T-cell (primary cell): ENCODE measurements at places on chromosomes 6 and 20. TPM values are rescaled to one million over a fixed set of nuclear protein-coding genes. Genes with fewer than 3 reads are reported as not detected.

Gene RSPO4
- total RNA-seq = 0.98 TPM

Gene SLC17A1
- not detected for total RNA-seq

Gene PSORS1C1
- not detected for total RNA-seq

Gene ZNF334
- 0.15 TPM for total RNA-seq

Gene SDC4
- total RNA-seq = 4.2 TPM

Gene SLPI
- 1.7 TPM for total RNA-seq

DNA sequence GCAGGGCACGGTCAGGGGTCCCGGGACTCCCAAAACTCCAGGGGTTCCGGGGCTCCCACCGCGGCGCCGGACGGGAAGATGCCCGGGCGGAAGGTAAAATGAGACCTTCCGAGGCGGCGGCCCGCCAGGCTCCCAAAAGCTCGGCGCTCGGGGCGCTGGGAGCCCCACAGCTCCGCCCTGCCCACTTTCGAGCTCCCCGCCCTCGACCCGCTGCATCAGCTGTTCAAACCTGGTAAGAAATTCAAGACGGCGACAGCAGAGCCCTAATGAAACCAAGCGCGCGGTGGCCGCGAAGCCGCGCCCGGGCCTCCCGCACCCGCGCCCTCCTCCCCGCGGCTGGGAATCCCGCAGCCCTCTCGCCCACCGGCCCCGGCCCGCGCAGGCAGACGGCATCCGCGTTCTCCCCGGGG, 369 bp downstream of the SLC4A11 start:
- DNase-seq = peak; percentile 61

DNA sequence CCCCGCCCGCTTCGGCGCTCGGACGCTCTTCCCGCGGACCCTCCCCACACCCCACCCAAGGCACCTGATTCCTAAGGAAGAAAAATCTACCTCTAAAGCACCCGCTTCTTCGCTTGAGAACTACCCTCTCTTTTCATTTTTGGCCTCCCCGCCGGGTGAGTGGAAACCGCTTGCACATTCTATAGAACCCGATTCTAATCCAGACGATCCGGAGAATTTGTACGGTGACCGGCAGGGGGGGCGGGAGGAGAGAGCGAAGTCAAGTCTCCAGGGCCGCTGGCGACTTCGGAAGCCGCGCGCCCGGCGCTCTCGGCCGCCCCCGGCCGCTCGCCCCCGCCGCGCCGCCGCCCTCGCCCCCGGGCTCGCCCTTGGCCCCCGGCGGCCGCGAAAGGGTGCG, at the start of gene RBM24:
Gene RBM24, plus strand, starts transcription at position 262 of the 397 bp plus-strand sequence. CDS start 221 bp downstream, outside the sequence.
- no peak for DNase-seq

GRCh38 chr20:50594591-50595432, 84.6 kb downstream of the PTPN1 start:
- DNase-seq = no peak

DNA sequence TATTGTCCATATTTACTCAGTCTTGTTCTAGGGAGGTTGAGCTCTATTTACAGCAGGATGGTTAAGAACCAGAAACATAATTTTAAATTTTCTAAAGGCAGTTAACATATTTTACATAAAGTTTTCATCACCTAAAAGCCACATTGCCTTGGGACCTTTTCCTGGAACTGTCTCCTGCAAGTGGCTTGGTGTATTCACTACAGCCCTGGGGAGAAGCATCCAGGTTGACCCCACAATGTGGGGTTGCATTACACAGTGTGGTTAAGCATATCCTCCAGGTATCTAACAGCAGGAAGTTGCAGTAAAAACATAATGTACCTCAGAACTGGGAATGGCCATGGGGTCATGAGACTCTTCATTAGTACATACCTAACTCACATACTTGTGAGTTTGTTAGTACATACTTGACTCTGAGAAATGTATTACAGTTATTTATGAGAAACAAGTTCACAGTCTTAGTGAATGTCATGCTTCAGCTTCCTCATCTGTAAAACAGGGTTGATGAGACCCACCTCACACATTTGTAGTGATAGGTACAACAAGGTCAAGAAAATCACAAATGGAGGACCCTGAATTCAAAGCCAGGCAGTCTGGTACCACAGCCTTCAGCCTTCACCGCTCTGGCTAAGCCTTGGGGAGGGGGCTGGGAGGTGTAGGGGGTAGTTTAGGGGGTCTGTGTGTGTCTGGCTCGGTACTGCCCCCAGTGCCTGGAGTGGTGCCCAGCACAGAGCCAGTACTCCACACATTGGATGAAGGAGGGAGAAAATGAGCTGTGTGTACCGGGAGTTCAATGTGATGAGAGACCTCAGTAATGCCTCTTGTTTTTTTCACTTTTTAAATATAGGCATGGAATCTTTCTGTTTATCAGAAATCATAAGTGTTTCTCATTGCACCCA, 52.9 kb downstream of the KAT14 start:
- no peak for DNase-seq

GRCh38 chr6:147829835-147830234, 321.3 kb downstream of the SAMD5 start:
- DNase-seq = no peak

GRCh38 chr20:47735412-47736400, 49.6 kb downstream of the SULF2 start:
- no peak for DNase-seq

- no peak for DNase-seq
Measured at GRCh38 chr6:116557893-116558292, 4.3 kb downstream of the CALHM4 start.

DNA sequence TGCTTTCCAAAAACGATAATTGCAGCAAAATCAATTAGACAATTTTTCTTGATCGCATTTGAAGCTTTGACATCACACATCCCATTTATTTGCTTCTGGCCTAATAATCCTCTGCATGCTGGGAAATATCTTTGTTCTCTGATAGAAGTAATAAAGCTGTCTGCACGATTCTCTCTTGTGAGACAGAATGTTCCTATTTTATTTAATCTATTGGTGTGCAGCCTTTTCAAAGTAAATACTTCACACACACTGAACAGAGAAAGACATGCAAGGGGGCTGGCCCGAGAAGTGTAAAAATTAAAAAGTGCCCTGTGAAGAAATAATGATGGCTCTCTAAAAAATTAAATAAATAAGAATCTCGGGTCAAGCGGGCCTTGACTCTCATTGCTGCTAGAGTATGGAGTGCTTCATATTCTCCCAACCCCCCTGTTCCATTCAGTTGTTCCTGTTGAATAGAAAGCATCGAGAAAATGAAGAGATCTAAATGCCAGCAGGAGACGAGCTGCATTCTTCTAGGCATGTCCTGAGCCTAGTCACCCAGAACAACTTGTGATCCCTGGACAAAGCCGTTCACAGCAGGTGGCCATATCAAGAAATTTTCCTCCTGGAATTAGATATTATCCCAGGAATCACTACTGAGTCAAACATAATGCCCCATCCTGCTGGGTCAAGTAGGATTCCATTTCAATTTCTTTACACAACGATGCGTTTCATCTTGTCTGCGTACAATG, 625.9 kb upstream of the EPHA7 start:
- DNase-seq = no peak

DNA sequence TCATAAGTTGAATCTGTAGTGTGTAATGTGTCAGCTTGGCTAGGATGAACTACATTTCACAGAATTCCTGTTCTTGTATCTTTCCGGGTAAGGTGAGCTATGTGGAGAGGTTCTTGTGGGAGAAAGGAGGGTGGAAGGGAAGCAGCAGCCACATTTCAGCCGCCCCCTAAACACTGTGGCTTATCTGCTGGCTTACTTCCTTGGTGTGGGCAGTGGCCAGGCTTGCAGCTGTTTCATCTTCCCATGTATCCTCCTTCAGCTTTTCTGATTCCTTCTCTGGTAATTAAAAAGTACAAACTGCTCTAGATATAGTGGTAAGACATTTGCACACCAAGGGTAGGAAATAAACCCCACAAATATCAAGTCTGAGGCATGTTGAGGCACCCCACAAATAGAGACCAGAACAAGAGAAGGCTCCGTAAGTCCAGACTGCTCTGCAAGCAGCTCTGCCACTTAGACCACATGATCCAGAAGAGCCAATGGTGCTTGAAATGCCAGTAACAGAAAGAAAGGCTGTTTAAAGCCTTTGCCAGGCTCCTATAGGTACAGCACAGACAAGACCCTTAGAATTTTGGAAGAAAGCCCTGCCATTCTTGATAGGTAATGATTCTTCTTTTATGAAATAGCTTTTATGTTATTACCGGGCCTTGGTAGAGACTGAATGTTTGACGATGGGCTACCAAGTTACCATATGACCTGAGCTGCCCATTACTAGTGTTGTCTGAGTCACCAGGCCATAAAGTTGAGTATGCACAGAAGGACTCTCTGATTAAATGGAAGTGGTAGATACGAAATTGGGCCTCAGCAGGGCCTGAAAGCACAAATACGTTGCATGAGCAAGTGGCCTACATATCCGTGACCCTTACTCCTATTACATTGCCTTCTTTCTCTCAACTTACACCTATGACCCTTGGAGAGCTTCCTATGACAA, 215.0 kb upstream of the SGK1 start:
- no peak for DNase-seq

DNA sequence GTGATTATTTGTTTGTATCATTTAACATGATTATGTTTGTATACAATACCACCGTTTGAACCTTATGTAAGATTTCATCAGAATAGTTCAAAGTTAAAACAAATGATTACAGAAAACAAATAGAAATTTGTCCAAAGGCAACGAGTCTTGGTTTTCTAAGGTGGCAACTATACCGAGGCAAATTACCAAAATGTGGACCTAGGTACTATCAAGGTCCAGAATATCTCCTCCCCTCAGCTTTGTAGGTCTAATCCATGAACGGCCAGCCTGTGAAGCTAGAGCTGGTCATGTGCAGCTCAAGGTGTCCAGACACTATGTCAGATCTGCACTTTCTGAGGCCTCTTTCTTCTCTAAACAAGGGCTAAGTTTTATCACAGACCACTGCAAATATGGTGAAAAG, 151.7 kb upstream of the BEND3 start:
- no peak for DNase-seq

- no peak for DNase-seq
Measured at GRCh38 chr20:46191168-46191540, 73.0 kb downstream of the CD40 start.

DNA sequence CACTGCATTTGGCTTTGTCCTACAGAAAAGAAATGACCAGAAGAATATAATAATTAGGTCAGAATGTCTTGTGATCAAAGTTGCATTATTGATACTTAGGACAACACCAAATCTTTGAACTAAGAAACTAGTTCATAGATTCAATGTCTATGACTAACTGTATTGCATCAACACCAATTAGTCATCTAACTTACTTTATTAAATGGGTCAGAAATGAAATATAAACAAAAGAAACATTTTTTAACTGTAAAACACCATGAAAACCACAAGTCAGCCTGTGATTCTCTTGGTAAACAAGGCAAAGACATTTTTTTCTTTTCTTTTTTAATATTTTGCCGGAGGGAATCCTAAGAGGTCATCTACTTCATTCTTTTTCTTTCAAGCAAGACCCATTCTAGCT, 114.1 kb upstream of the HDDC2 start:
- no peak for DNase-seq

GRCh38 chr20:52500157-52500556, 308.6 kb upstream of the ZFP64 start:
- DNase-seq = no peak

DNA sequence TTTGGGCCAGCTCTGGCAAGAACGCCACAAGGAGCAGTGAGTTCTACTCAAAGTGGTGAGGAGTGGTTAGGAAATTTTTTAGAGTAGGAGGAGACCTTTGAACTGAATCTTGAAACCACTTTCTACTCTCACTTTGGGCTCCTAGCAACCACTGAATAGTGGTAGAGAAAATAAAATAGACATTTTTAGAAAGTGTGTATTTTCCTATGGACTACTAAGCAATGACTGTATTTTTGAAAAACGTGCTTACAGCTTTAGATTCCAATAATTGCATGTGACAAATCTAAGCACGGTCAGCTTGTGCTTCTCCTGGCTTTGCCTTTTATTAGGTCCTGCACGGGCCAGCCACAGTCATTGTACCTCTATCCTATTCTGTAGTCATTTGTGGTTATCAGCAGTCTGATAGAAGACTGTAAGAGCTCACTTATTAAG, 8.7 kb upstream of the IFNGR1 start:
- DNase-seq = no peak

- no peak for DNase-seq
Measured at GRCh38 chr20:63096681-63097335, 90.0 kb upstream of the BHLHE23 start.

- DNase-seq = no peak
Measured at GRCh38 chr6:154996016-154996590, 988 bp downstream of the TIAM2 start.

DNA sequence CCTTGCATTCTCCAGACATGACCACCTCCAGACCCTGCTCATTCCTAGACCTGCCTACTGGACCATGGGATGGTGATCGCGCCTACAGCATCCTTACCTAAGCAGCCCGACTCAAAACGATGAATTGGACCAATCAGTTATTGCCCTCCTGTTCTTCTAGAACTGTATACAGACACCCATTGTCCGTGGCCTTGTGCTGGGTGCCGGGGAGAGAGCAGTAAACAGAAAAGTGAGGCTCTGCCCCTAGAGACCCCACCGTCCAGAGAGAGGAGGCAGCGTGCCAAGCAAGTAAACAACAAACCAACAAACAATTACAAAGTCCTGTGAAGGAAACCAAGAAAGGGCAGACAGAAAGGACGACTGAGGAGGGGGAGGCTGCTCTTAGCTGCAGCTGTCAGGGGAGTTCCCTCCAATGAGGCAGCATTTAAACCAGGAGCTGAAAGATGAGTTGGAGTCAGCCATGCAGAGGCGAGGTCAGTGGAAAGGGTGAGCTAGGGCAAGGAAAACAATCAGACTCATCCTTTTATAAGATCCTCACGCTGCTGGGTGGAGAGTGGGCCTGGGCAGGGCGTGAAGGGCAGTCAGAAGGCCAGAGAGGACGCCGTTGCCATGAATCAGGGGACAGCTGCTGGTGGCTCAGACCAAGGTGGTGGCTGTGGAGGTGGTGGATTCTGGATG, 37.6 kb upstream of the BLCAP start:
- no peak for DNase-seq

DNA sequence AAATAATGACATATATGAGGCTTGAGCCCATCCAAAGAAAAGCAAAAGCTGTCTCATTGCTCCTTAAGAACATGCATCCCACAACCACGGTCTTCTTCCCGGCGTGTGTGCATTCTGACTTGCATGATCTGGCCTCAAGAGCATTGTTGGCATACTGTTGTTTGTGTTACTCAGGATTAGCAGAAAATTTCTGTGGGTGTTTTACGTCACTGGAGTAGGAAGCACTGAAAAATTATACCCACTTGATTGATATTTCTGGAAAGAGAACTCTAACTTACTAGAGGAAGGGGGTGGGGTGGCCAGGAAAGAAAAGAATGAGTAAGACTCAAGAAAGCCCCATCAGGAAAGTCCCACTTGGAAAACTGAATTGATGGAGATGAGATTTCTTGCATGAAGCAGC, 326.2 kb upstream of the PRDM1 start:
- DNase-seq = no peak

GRCh38 chr6:63066055-63066704, 145.1 kb upstream of the FKBP1C start:
- no peak for DNase-seq

GRCh38 chr20:56518721-56519398, 5.7 kb upstream of the FAM209A start:
- DNase-seq = no peak

- DNase-seq = no peak
Measured at GRCh38 chr20:48198929-48199451, 413.7 kb upstream of the SULF2 start.
